ENCODE measurements at places on chromosomes 11 and 22.

DNA sequence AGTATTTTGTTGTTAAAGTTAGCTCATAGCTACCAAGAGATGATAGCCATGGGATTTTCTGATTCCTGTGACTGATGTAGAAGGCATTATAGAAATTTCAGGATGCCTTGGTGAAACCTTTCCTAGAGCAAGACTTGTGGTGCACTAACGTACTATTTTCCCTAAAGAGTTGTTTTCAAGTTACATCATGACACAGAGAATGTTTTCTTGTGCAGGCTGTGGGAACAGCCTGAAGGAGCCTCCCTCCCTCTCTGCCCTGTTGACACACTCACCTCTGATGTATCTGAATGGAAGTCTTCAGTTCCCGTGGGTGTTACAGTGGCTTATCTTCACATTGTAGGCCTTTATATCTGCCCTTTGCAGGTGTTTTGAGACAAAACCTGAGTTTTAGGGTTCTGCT is 121.6 kb downstream of the LDLRAD3 start:
- DNase-seq = no peak

- DNase-seq = no peak
These were observed 6.2 kb downstream of the PYGM start for GRCh38 chr11:64753380-64754123.

DNA sequence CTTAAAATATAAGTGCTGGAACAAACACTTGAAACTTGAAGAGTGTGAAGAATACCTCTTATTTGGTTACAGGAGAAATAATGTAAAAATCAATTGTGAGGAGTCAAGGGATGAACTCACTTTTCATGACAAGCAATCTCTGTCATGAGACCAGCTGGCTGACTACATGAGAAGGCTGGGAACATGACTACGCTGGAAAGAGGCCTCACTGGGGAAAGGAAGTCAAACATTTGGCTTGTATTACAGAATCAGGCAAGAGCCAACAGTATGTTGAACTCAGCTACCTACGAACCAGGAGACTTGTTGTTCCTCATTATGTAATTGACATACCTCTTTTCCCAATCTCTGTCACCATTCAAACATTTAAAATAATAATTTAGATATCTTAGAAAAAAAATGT is 14.4 kb downstream of the DCDC1 start:
- DNase-seq = no peak

GRCh38 chr11:17489751-17490150 is 13.1 kb upstream of the ABCC8 start:
- DNase-seq = no peak

DNA sequence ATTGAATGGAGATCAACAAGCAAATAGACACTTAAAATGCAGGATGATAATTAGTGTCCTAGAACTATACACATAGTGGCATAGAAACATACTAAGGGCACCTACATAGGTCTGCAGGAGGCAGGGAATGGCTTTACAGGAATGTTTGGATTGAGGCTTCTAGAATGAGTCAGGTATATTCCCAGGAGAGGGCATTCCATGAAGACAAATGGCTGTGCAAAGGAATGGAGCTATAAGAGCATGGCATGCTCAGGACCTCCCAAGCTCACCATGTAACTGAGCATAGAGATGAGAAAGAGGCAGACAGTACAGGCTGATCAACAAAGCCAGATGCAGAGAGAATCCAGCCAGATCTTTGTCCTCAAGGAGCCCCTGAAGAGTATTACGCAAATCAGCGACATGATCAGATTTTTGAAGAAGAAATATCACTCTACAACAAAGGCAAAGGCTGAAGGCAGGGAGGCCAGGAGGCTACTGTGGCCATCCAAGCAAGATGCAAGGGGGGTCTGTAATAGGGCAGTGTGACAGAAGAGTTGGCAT is 211.1 kb upstream of the MTNR1B start:
- DNase-seq = no peak

DNA sequence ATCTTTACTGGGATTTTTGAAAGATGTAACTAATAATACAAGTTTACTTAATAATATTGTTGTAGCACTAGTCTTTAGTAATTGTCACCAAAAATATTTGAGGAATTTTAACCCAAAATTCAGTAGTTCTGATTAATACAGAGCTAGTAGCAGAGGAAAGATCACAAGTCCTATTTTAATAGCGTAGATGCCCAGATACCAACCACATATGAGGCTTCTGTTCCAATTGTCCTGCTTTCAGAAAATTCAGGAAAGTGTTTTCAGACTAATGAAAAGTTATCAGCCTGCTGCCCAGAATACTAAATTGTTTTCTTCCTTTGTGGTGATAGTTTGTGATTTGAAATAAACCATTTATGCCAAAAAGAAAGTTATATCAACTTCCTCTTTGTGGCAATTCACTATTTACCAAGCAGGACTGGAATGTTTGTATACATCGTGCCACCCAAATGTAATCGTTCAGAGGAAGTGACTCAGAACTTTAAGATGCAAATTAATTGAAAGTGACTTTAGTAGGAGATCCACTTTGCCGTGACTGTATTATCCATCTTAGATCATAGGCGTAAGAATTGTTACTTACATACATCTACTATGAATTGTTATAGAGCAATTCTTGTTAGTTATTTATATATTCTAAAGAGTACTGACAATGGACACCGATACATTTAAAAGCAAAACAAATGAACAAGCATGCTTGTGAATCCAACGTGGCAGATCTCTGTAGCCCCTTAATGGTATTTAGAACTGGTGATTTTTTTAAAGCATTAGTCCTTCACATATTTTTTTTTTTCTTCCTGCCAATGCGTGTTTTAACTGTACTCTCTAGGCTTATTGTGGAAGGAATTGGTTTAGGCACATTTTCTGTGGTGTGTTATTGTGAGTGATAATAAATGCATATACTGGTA is 231.0 kb downstream of the DDX10 start:
- DNase-seq = no peak

DNA sequence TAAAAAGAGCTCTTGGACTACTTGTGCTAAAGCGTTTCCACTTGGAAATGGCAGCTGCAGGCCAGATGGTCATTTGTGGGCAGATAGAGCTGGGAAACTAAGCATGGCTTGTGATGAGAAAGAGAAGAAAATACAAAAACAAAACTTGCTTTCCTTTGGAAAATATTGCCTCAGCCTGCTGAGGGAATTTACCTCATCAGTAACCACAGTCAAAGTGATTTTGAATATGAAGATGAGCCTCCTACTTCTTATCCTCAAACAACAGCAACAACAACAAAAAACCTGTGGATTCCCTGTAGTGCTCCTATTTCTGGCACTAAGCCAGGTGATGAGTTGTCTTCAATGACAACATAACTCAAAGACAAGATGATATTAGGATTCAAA is 62.7 kb upstream of the FIBIN start:
- no peak for DNase-seq

DNA sequence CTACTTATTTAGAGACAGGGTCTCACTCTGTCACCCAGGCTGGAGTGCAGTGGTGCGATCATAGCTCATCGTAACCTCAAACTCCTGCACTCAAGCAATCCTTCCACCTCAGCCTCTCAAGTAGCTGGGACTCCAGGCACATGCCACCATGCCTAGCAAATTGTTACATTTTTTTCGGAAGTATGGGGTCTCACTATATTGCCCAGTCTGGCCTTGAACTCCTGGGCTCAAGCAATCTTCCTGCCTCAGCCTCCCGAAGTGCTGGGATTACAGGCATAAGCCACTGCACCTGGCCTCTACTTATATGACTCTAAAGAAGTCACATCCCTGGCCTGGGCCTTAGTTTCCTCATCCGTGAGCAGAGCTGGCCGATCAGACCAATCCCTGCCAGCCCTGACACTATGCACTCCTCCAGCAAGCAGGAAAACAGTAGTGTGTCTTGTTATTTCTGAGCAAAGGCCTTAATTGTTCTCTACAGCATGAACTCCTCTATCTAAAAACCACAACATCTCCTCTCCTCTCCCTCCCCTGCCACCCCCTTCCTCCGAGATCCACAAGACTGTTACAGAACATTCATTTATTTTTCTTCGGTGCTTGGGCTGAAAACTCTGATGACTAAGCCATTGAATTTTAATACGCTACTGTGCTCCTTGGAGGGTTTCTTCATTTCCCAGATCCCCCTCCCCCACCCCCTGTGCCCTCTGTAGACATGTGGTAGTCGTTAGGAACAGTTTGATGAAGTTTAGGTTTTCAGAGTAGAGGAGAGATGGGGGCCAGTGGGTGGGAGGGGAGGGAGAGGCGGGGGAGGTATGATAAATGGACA is 91.5 kb downstream of the ABTB2 start:
- no peak for DNase-seq

DNA sequence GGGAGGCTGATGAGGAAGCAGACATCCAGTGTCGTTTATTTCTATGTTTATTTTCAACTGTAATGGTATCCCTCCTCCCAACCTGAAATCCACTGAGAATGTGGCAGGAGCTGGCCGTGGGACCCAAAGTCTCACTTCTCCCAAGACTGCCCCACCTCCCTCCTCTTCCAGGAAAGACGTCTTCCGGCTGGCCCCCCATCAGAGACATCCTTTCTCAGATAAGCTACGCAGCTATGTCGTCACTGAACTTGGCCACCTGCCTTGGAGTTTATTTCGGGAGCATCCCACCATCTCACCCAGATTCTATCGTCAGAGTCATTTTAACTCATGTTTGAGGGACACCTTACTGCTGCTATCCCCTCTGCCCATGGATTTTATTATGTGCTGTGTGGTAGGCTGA is 13.9 kb downstream of the TMEM184B start:
- no peak for DNase-seq

All from activated T-cell treated with anti-CD3 and anti-CD28 coated beads for 1 hour (primary cell).